AG10803 (cell line): ENCODE measurements at places on chromosomes 16 and 17.

- DNase-seq = peak; percentile 66
These were observed 18.5 kb upstream of the KCTD5 start for GRCh38 chr16:2663553-2664546.

- peak; percentile 93 for DNase-seq
These were observed 28.0 kb downstream of the NXN start for GRCh38 chr17:951325-952132.

- no peak for DNase-seq
These were observed 603.7 kb downstream of the MAF start for GRCh38 chr16:78996790-78997189.

GRCh38 chr16:24670623-24671454 lies 58.6 kb upstream of the TNRC6A start:
- peak; percentile 86 for DNase-seq

DNA sequence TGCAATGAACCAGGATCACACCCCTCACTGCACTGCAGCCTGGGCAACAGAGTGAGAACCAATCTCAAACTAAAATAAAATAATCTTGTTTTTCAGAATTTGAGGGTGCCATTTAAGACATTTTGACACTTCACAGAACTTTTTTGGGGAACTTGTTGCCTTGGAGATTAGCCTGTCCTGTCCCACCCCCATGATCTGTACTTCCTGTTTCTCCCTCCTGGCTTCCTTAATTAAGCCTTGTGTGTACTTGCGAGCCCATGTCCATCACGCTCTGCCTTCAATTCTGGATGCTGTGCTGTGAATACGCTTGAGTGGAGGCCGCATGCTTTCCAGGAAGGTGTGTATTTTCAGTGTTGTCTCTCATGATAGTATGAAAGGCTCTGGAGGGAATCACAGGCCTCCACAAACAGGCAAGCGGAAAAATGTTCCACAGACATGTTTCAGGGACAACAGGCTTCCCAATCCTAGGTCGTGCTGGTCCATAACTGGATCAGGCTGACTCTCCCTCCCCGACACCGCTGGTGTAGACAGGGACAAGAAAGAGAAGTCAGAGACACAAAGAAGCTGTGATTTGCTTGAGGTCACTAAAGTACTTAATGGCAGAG lies 56.9 kb downstream of the NOS2 start:
- DNase-seq = no peak

GRCh38 chr16:56841233-56841632 lies 23.8 kb upstream of the SLC12A3 start:
- DNase-seq = peak; percentile 78

- no peak for DNase-seq
These were observed 6.6 kb downstream of the UTS2R start for GRCh38 chr17:82377924-82378740.

- peak; percentile 33 for DNase-seq
These were observed 13.0 kb downstream of the ENGASE start for GRCh38 chr17:79087428-79088143.
